Small intestine (tissue), 16 donors: ENCODE measurements at places on chromosomes 11 and 22. TPM values are rescaled to one million over a fixed set of nuclear protein-coding genes. Genes with fewer than 3 reads are reported as not detected.

DNA sequence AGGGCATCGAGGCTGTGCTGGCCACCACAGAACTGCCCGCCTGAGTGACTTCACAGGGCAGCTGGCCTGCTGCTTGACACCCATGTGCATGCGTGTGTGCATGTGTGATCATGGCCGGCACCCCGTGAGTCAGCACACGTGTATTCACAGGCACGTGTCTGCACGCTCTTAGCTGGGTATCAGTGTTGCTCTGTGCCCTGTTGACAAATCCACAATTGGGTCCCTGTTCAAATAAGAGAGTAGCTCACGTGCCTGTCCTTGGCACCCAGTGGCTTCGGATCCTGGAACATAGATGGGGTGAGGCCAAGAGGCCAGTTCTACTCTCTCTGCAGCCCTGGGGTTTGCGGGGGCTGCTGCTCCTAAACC lies 14.0 kb downstream of the B3GAT1 start:
- no peak for DNase-seq

DNA sequence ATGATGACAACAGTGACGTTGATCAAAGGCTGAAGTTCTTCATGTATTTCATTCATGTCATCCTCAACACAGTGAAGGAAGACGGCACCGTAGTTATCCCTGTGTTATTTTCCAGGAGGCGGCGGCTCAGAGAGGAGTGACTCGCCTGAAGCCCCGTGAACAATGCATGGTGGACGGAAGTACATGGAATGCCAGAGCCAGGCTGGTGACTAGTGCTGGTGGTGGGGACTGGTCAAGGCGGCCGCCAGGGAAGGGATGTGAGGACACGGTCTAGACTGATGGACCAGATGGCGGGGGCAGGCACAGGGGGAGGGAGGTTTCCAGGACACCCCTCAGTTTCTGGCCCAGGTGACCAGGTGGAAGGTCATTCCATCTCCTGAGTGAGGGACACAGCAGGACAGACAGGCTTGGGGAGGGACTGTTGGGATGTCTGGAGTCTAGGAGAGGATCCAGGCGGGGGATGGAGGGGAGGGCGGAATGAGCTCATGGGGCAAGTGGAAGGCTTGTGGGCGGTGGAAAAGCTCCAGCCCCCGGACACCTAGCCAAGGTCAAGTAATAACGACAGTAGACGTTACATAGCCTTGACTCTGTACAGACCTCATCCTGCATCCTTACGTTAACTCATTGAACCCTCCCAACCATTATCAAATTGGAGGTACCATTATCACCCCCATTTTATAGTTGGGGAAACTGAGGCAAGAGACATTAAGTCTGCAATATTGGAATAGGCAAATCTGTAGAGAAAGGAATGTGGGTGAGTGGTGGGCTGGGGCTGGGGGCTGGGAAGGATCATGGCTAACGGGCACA lies 16.0 kb upstream of the PICK1 start:
- no peak for DNase-seq

MAP4K2 gene
- 9.7 TPM for polyA plus RNA-seq

- no peak for DNase-seq
Measured at GRCh38 chr11:9951807-9952206, 287.9 kb downstream of the SWAP70 start.

DNA sequence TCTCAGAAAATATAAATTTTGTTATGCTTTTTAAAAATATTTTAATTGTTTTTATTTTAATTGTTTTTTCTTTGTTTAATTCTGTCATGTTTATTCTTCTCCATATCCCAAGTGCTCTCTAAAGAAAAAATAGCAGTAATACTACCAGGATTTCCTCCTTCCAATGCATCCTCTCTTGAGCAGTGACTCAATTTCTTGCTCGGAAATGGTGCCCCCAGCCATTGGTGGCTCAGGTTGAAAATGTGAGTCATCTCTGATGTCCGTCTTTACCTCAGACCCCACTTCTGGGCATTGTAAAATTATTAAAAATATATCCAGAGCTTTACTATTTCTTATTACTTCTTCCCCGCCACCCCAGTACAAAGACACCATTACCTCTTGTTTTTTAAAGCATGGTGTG lies 898.5 kb downstream of the METTL15 start:
- DNase-seq, result no peak

- no peak for DNase-seq
Measured at GRCh38 chr22:23563111-23563510, 17.0 kb downstream of the IGLL1 start.

RFPL3 gene
- polyA plus RNA-seq, result not detected

PANX3 gene
- polyA plus RNA-seq, result not detected
